ENCODE measurements at places on chromosomes 7 and 10. TPM values are rescaled to one million over a fixed set of nuclear protein-coding genes. Genes with fewer than 3 reads are reported as not detected.

PIK3AP1 gene
- 0.17 TPM for total RNA-seq

CNPY1 gene
- total RNA-seq, result not detected

OR13A1 gene
- total RNA-seq, result not detected

LRRC61 gene
- total RNA-seq, result 0.33 TPM

ABLIM1 gene
- 4.9 TPM for total RNA-seq

ACTL6B gene
- total RNA-seq, result not detected

SDK1 gene
- 8.6 TPM for total RNA-seq

ATP6V0A4 gene
- total RNA-seq, result not detected

TNS3 gene
- 52.6 TPM for total RNA-seq

BRAF gene
- total RNA-seq, result 23.1 TPM

PTF1A gene
- total RNA-seq, result not detected

HOXA4 gene
- 0.51 TPM for total RNA-seq

PGAM2 gene
- total RNA-seq, result 0.26 TPM

LRIT1 gene
- not detected for total RNA-seq

MLXIPL gene
- 0.51 TPM for total RNA-seq

FKBP6 gene
- not detected for total RNA-seq

GATA3 gene
- total RNA-seq, result not detected

GALNT17 gene
- total RNA-seq, result under 0.01 TPM

FEZF1 gene
- not detected for total RNA-seq

C10orf62 gene
- not detected for total RNA-seq

ENTPD1 gene
- 3.3 TPM for total RNA-seq

MOGAT3 gene
- total RNA-seq, result not detected

GIMAP8 gene
- under 0.01 TPM for total RNA-seq

MEOX2 gene
- total RNA-seq, result 0.50 TPM

FAM237B gene
- not detected for total RNA-seq

INA gene
- 0.50 TPM for total RNA-seq

RBM20 gene
- under 0.01 TPM for total RNA-seq

KCP gene
- total RNA-seq, result 0.50 TPM

HMX3 gene
- total RNA-seq, result not detected

HTR7 gene
- 0.77 TPM for total RNA-seq

VPS26A gene
- total RNA-seq, result 44.1 TPM

GARS1 gene
- 226 TPM for total RNA-seq

AGR3 gene
- not detected for total RNA-seq

ACTR1A gene
- total RNA-seq, result 128 TPM

MSANTD7 gene
- 14.9 TPM for total RNA-seq

SFR1 gene
- 6.2 TPM for total RNA-seq

TMEM184A gene
- under 0.01 TPM for total RNA-seq

ADD3 gene
- total RNA-seq, result 93.0 TPM

HOXA2 gene
- total RNA-seq, result 1.0 TPM

COL17A1 gene
- under 0.01 TPM for total RNA-seq

BZW2 gene
- total RNA-seq, result 43.3 TPM

IQCE gene
- total RNA-seq, result 7.7 TPM

DPP6 gene
- total RNA-seq, result not detected

TFPI2 gene
- total RNA-seq, result 14.4 TPM

DHX32 gene
- 36.0 TPM for total RNA-seq

LRRC18 gene
- total RNA-seq, result 0.66 TPM
